T-helper 17 cell (primary cell): ENCODE measurements at places on chromosomes 7 and 10. TPM values are rescaled to one million over a fixed set of nuclear protein-coding genes. Genes with fewer than 3 reads are reported as not detected.

DNA sequence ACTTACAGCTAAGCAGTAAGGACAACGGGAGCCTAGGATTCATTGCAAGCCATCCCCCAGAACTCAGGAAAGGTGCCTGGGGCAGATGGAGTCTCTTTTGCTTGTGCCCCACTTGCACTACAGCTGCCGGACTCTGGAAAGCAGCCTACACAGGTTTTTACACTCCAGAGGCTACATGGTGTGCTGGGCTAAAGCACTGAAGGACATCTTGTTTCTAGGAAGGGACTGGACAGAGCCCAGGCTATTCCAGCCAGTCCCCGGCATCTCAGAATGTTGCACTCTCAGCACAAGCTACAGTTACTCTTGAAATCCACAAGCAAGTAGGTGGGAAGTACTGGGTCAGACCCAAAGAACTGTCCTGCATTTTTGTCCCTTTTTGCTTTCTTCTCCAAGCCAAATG, 333.1 kb downstream of the TNS3 start:
- no peak for DNase-seq

DNA sequence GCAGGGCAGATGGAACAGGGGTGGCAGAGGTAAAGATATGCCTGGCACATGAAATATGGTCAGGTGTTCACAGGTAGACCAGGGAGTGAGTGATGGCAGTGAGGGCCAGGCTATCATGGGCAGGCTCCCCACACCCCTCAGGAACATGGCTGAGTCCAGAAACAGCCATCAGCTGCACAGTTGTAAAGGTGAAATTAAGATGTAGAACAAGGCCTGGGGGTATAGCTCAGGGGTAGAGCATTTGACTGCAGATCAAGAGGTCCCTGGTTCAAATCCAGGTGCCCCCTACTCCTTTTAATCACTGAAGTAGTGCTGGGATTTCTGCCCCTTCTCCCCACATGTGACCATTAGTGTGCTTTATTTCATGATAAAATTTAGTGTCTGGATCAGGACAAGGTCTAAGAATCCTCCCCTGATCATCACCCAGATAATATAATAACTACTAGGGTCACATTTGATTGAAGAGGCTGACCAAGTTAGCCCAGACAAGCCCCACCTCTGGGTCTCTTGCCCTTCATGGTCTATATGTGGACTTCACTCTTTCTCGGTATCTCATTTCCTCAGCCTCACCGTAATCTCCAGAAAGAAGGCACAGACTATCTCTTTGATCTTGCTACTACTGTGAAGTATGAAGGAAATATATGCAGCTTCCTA, 69.0 kb downstream of the ZNF783 start:
- no peak for DNase-seq

The LAMB4 gene
- not detected for total RNA-seq

The UCMA gene
- total RNA-seq: not detected

DNA sequence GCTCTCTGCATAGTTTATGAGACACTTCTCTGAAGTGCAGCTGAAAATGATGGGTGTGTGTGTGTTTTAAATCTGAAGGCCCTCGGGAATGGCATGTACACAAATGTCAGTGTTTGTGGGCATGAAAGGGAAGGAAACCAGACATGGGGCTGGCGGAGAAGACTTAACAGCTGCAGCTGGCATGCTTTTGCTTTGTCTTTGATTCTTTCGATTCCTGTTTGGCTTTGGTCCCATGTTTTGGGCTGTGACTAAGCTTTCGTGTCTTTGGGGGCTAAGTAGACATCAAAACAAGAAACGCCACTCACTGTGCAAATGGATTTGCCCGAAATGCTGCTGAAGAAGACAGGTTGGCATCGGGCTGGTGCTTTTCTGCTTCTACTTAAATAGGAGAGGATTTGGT, 179.3 kb downstream of the PFKFB3 start:
- no peak for DNase-seq

GRCh38 chr7:141785706-141786552, 4.1 kb upstream of the TAS2R5 start:
- no peak for DNase-seq

The SERPINE1 gene
- total RNA-seq: 2.5 TPM

GRCh38 chr10:47340608-47341170, 7.5 kb upstream of the RBP3 start:
- peak; percentile 42 for DNase-seq

DNA sequence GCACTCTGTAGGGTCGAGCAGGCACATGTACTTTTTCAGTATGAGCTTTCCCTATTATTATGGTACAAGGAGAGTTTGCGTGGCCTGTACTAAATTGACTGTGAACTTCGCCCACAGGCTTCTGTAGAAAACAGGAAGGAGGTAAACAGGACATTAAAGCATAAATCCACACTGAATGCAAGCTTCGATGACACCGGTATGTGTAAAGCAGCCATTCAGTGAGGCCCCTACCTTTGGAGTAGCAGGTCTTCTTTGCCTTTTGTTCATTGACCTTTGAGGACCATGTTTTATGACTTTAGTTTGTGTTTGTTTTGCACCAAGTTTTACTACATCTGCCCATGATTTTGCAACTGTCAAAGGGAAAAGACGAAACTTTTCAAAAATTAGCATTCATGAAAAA, 14.5 kb downstream of the MKI67 start:
- DNase-seq: no peak

The ADAM22 gene
- total RNA-seq: 2.0 TPM

- no peak for DNase-seq
These were observed 87.6 kb upstream of the MTPN start for GRCh38 chr7:136064627-136065237.

DNA sequence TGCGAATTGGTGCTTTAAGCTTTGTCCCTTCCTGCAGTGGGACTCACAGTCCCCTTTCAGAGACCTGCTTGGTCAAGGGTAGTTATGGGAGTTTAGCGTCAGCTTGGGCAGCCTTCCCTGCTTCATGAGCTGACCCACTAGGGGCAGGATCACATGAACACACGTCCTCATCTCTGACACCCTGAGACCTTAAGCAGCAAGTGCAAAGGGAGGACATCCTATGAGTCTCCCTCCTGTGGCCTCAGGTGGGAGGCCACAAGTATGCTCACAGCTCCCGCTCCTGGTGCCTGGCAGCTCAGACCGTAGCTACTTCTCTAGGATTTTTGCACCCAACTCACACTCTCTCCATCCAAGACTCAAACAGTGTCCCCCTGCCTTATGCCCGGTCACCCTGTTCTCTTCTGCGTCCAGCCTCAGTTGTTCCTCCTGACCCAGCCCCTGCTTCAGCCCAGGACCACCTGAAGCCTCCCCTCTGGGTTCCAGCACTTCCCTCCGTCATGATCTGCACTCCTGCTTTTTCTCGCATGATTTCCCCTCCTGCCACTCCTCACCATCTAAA, 136.6 kb upstream of the FAM20C start:
- DNase-seq: no peak

The ITPRID1 gene
- not detected for total RNA-seq

DNA sequence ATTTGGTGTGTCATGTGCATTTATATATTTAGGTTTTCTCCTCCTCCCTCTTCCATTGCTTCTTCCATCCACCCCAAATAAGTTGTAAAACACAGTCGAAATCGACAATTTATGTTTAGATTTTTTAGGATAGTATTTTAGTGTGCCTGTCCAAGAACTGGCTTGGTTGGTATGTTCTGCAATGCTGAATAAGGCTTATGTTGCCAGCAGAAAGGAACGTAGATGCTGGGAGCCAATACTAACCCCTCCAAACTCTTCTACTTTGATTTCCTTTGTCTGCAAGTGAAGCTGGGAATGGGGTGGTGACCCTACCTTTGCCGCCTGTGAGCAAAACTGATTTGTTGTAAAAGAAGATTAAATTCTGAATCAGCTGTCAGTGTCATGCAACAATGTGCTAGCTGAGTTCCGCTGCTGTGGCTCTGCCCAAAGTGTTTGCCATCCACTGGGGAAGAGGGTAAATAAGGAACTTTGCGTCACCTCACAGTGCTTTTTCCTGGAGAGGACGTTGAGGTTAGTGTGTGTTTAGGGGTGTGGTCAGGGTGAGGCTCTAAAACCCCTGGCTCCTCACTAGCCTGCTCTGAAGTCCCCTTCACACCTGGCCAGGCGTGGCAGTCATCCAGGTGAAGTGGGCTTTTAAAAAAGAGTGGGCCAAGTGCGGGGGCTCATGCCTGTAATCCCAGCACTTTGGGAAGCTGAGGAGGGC, 44.4 kb downstream of the TACC2 start:
- DNase-seq: no peak

The STOX1 gene
- not detected for total RNA-seq

The BLNK gene
- 3.6 TPM for total RNA-seq

- no peak for DNase-seq
These were observed 439.0 kb downstream of the SH2D4B start for GRCh38 chr10:80976658-80977057.

GRCh38 chr7:129739427-129739826, 127.9 kb downstream of the NRF1 start:
- DNase-seq: no peak

DNA sequence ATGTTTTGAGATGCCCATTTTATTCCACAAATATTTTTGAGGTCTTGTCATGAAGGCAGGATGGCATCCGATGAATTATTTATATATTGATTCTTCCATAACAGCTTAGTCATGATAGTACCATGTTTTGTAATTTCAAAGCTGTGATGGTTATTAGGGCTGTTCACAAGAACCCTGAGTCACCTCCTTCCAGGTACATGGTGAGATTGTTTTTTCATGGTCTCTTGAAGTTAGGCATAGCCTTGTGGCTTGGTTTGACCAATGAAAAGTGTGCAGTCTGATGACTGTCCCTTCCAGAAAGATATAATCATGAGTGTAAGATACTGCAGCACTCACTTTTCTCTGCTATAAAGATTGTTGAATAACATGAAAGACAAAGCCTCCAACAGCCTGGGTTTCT, 274.8 kb downstream of the FGFR2 start:
- no peak for DNase-seq

- no peak for DNase-seq
These were observed 374.3 kb downstream of the RPS24 start for GRCh38 chr10:78407966-78408365.

The ABCF2 gene
- 24.2 TPM for total RNA-seq

GRCh38 chr10:78035025-78035424, 1.4 kb downstream of the RPS24 start:
- DNase-seq: no peak

The MMP21 gene
- 0.29 TPM for total RNA-seq

DNA sequence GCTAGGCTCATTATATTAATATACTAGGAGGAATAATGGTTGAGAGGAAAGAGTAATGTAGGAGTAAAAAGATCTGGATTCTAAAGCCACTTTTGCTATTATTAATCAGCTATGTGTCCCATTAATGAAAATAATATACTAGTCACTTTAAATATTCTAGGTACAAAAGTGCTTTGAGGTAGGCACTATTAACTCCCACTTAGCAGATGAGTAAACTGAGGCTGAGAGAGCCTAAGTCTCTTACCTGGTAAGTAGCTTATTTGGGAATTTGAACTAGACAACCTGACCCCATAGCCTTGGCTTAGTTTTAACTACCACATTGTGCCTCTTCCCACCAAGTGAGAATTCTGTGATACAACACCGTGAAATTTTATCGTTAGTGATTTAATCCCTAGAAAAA, 6.0 kb downstream of the ARMC10 start:
- DNase-seq: no peak

The ELFN1 gene
- not detected for total RNA-seq

GRCh38 chr7:88291398-88292173, 15.1 kb downstream of the STEAP4 start:
- no peak for DNase-seq

- no peak for DNase-seq
These were observed 184.1 kb upstream of the STK17A start for GRCh38 chr7:43398831-43399230.

DNA sequence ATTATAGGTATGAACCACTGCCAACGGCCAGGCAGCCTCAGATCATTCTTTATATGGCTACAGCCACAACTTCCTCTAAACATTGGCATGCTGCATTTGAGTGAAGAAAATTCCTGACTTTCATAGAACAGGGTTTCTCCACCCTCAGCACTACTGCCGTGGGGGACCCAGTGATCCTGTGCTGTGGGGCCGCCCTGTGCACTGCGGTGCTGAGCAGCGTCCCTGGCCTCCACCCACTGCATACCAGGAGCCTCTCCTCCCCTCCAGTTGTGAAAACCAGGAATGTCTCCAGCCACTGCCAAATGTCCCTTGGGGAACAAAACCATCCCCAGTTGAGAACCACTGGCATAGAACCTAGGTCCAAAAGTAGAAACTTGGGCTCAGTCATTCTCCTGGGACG, 15.8 kb downstream of the CNPY1 start:
- no peak for DNase-seq

The HPSE2 gene
- total RNA-seq: 0.34 TPM

- DNase-seq: peak; percentile 86
These were observed at the start of gene MRPS17 for GRCh38 chr7:55951637-55952351. MRPS17 (plus strand) TSS chr7:55951877; CDS start chr7:55953196, 1,319 bp downstream.

- no peak for DNase-seq
These were observed 16.5 kb upstream of the CHN2 start for GRCh38 chr7:29177963-29178600.

GRCh38 chr7:124059375-124059774, 26.5 kb upstream of the TMEM229A start:
- no peak for DNase-seq

DNA sequence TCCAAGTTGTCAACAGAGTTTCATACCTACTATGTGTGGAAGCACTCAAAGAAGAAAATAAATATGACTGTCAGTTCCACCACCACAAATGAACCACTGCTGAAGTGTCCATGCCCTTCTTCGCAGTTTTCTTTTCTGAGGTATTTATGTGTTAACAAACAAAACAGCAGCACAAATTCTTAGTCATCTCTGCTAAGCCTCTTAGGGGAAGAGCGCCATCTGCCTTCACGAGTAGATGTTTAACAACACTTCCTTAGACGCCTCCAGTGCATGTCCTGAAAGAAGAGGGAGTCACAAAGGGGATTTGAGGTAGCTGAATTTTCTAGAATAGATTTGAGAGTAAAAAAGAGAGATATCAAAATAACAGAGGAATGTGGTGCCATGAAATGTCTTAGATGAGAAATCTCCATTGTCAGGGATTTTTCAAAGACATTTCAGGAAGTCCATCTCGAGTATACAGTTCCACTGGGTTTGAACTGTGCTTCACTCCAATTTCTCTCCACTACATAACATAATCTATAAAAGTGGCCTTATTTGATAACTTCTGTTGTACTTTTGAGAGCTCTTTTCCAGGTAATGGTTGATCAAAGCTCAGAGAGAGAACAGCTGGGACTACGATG, 775.3 kb upstream of the POM121L12 start:
- no peak for DNase-seq

DNA sequence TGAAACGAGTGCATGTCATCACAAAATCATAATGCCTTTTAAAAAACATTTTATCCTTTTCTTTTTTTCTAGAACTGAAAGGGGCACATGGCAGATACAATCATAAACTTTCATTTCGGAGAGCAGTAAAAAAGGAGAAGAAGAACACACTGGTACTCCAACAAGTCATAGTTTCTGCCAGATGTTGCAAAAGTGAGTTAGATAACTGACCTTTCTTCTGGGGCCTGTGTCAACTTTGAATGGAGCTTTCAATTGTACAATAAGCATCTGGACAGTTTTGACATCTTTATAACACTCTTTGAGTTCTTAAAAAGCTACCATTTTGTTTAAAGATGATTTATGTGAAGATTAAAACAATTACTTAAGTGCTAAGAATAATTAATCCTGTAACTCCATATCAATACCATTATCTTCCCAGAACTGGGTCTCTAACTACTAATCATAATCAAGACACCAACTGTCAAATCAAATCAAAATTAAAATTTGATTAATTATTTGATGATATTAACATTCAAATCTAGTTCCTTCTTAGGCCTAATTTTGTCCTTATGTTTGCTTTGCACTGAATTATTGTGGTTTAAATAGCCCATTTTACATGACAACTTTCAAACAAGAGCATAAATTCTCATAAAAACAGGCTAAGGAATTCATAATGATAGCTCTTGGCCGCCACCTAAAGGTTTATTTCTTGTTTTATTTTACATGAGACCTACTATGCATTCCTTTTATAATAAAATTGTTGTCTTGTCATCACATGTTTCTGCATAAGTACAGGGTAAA, 19.5 kb upstream of the ITGB8 start:
- no peak for DNase-seq
